ENCODE measurements at places on chromosomes 2 and 18. TPM values are rescaled to one million over a fixed set of nuclear protein-coding genes. Genes with fewer than 3 reads are reported as not detected.

DNA sequence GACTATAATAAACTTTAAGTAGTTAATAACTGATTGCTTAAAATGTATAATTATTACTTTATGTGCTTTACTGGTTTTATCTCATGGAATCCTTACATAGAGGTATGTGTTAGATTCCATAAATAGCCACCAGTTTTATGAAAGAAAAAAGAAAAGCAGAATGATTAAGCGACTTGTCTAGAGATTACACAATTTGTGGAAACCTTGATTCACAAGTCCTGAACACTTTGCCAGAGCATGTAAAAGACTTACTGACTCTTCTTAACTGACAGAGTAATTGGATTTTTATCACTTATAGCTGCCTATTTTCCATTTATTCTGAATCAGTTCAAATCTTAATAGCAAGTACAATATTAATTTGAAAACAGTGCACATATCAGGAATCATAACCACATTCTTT lies 448.7 kb upstream of the NETO1 start:
- no peak for DNase-seq

DNA sequence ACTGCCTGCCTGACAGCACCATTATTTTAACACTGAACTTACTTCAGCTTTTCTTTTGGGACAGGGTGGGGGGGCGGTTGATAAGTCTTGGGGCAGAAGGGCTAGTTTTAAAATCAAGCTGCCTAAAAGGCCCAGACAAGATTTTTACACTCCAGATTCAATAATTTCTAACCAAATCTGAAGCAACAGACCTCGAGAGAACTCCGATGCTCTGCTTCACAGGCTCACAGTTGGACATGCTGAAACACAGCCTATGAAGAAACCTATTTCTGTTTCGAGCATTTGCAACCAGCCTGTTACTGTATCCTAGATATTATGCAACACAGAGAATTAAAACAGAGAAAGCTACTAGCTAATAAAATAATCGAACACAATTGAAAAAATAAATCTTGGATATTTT lies 1.3 kb upstream of the MYT1L start:
- no peak for DNase-seq

- DNase-seq = no peak
Measured at GRCh38 chr18:22026362-22026761, 143.0 kb upstream of the GATA6 start.

DNA sequence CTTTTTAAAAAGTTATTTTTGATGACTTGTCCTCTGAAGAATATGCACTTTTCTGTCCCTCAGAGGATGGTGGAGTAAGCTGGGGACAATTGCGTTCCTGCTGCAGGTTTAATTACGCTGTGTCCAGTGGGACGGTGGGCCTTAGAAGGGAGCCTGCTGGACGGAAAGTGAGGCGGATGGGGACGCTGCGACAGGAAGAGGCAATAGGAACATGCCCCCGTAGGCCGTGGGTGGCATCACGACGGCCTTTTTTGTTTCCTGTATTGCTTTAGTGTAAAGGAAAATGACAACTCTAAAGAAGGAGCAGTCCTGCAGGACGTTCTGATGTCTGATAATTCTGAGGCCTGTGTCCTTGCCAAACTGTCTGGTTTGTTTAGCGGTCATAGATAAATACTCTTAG lies 121.6 kb downstream of the NFATC1 start:
- DNase-seq = peak; percentile 29

- no peak for DNase-seq
Measured at GRCh38 chr18:63155910-63156773, 163.4 kb downstream of the BCL2 start.

DNA sequence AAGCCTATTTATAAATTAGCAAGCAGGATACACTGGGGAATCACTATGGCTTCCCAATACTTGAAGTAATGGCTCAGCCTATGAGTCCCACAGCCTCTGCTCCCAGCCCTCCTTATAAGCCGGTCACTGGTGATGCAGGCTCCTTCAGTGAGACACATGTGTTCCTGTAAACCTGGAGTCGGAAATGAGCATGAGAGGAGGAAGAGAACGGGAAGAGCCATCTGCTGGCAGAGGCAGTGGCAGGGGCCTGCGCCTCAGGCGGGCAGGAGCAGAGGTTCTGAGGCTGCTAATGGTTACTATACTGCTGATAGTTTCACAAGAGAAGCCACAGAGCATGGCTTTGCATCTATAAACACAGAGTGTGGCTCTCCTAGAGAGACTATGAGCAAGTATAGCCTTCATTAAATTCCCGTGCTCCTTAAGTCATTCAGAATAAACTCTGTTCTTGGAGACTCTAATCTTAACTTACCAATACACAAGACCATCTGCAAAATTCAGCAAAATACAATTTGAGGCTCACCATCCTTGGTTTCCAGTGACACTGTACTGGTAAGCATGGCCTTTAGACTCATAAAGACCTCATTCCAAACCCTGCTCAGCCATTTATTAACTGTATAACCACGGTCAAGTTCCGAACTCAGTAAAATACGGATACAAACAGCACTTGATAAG lies 63.3 kb downstream of the FBXO15 start:
- DNase-seq = no peak

Gene PSMD1
- total RNA-seq = 158 TPM

Gene TWIST2
- total RNA-seq = 33.9 TPM

Gene POTEJ
- total RNA-seq = not detected

Gene EPC2
- 19.5 TPM for total RNA-seq

Gene SERPINB3
- not detected for total RNA-seq
